ENCODE measurements at places on chromosomes 1 and 21.

- DNase-seq: no peak
Observed at GRCh38 chr1:36782785-36783184, 251.5 kb downstream of the GRIK3 start.

DNA sequence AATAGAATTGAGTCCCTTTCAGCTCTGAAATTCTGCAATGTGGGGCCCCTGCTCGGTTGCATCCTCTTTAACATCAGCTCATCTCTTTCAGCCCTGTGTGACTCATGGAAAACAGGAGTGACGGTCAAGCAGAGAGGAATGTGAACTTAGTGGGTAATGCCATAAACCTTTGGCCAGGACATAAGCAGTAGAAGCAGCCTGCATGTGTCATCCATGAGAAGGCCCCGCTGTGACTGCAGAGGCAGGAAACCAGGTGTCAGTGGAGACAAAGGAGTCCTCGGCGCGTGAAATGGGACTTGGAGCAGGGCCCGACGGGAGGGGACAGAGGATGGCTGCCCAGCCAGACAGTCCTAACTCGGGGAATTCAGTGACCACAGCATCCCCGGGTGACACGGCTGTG lies 21.1 kb upstream of the EPHB2 start:
- no peak for DNase-seq

DNA sequence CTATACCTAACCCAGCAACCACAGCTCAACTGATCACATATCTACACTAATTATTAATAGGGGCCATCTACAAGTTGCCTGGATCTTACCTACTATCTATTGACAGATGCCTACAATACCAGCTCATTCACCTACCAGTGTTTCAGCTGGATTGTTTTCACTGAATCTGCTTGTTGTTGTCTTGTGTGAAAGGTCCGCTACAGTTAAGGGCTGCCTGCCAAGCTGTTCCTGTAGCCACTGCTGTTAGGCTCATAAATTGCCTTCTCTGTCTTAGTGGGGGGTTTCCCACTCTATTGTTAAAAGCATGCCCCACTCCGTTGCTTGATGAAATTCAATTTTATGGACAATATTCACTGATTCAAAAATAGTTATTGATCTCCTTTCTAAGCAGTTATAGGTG lies 199.7 kb upstream of the TMPRSS15 start:
- DNase-seq: no peak

DNA sequence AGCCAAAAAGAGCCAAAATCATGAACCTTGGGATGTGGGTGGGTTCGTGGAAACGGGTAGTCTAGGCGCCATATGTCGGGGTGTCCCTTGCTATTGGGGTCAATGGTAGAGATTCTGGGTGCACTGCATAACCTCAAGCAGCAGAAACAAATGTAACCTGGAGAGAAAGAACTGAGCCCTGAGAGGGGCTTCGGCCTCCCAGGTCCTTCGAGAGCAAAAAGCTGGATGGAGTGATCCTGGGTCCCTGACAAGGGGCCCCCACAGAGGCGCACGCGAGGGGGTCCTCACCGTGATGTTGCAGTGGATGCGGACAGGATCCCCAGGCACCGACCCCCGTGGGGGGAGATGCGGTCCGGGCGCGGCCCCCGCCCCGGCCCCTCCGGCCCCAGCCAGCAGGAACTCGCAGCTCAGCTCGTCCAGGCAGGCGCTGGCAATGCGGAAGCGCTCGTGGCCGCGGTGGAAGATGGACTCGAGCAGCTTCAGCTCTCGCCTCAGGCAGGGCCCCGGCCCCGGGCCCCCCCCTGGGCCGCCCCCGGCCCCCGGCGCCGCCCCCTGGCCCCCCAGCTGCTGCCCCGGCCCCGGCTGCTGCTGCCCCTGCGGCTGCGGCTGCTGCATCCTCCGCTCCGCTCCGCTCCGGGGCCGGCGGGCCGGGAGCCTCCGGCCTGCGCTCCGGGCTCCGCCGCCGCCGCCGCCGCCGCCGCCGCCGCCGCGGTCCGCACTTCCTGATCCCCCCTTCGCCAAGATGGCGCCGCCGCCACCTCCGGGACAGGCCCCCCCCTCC lies at the start of gene UBE2Q1:
UBE2Q1 (minus strand) TSS at position 724 of the 781 bp plus-strand sequence; CDS start at position 615, 109 bp downstream.
- peak; percentile 77 for DNase-seq

GRCh38 chr1:159132271-159132881 lies 39.0 kb upstream of the CADM3 start:
- DNase-seq: peak; percentile 83

DNA sequence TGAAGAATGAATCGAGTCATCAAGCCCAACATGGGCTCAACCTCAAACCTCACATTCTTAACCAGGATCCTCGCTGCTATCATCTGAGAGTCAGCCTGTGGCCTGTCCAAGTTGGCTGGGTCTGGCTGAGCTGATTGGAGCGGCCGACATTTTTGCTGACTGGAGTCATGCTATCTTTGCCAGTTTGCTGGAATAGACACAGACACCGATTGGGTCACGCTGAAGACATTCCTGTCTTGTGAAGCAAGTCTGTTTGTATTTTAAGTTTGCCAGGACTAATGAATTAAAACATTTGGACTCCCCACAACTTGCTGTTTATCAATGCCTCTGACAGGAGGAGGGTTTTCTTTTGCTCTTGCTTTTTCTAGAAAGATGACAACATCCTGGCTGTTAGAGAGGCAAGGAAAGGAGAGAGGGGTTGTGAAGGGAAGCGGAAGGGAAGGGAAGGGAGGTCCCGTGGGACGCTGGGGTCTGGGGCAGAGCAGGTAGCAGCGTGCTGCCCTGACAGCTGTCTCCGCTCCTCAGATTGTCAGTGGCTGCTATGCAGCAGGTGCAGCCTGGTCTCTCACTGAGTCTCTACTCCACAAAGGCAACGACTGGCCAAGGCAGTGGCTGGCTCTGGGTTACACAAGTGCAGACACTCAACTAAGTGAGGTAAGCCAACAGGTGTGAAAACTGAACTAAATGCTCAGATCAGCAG lies at the start of gene MAP3K7CL:
MAP3K7CL (plus strand) TSS at position 375 of the 700 bp plus-strand sequence. CDS start 2,701 bp downstream, outside the sequence.
- no peak for DNase-seq
